ENCODE measurements at places on chromosomes 7 and 10.
A peak's percentile ranks its signal among the peaks of the same experiment; 100 is the strongest.

GRCh38 chr10:89792187-89792586 is 90.8 kb downstream of the KIF20B start:
- DNase-seq, result peak; percentile 13

GRCh38 chr10:18713077-18713476 is 53.8 kb downstream of the ARL5B start:
- DNase-seq, result peak; percentile 94

- DNase-seq, result no peak
These were observed 11.3 kb upstream of the NOBOX start for GRCh38 chr7:144414815-144415214.

GRCh38 chr10:8242295-8242872 is 187.9 kb downstream of the GATA3 start:
- DNase-seq, result no peak

GRCh38 chr7:45171946-45172345 is 14.4 kb downstream of the RAMP3 start:
- DNase-seq, result no peak

- DNase-seq, result peak; percentile 24
These were observed 558.2 kb upstream of the PFKP start for GRCh38 chr10:2509081-2509531.

DNA sequence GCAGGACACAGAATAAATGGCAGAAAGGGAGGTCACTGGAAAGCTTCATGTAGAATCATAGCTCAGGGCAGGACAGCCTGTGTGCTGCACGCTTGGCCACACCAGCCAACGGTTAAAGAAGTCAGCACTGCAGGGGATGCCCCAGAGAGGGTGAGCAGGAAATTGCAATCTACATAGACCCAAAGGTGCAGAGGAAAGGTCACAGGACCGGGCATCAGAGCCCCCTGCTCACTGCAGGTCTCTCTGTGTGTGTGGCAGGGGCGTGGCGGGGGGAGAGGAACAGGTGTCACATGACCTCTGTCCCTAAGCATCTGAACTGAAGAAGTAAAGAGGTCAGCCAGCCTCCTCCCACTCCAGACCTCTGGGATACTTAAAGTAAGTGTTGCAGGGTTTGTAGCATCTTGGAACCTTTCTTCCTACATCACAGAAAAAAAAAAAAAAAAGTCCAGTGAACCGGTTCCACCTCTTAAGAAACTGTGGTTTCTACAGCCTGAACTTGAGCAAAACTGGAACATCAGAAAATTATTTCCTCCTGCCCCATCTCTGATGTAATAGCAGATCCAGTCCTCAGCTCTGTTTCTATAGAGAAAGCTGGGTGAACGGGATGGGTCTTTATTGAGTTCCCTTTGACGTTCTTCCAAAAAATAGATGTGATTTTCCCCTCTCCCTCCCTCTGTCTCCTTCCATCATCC is 64.3 kb downstream of the RGS10 start:
- DNase-seq, result peak; percentile 16

GRCh38 chr7:79998363-79998762 is 136.3 kb upstream of the GNAI1 start:
- no peak for DNase-seq

Data from choroid plexus epithelial cell (primary cell).